ENCODE measurements at places on chromosomes 7 and 10. TPM values are rescaled to one million over a fixed set of nuclear protein-coding genes. Genes with fewer than 3 reads are reported as not detected.

Gene CACNA2D1
- 10.2 TPM for total RNA-seq

Gene COPS6
- total RNA-seq, result 184 TPM

Gene UBE2D1
- total RNA-seq, result 20.7 TPM

Gene GCC1
- total RNA-seq, result 15.2 TPM

Gene SLC16A12
- total RNA-seq, result 0.58 TPM

Gene PRSS37
- total RNA-seq, result not detected

Gene SEMA4G
- total RNA-seq, result 9.3 TPM
